Left ventricle myocardium inferior (tissue), 1 donor: ENCODE measurements at places on chromosomes 3 and 15. TPM values are rescaled to one million over a fixed set of nuclear protein-coding genes. Genes with fewer than 3 reads are reported as not detected.

The TRANK1 gene
- total RNA-seq: 6.6 TPM

The ATP1B3 gene
- total RNA-seq: 34.5 TPM

DNA sequence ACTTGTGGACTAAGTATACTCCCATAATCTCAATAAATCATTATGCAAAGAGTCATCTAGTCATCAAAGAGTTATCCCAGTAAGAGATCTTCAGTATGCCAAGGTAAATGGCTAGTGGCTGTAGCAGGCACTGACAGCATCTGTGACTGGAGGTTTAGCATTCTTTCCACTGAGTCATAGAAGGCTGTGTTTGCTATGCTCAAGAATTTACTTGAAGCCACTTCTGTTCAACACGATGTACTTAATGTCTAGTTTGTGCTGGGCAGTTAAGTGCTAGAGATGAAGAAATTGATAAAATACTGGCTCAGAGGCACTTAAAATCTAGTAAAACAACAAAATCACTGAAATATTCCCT lies 13.0 kb downstream of the ZBED2 start:
- DNase-seq: no peak

GRCh38 chr3:127858937-127859336 lies 36.6 kb upstream of the MGLL start:
- no peak for DNase-seq

DNA sequence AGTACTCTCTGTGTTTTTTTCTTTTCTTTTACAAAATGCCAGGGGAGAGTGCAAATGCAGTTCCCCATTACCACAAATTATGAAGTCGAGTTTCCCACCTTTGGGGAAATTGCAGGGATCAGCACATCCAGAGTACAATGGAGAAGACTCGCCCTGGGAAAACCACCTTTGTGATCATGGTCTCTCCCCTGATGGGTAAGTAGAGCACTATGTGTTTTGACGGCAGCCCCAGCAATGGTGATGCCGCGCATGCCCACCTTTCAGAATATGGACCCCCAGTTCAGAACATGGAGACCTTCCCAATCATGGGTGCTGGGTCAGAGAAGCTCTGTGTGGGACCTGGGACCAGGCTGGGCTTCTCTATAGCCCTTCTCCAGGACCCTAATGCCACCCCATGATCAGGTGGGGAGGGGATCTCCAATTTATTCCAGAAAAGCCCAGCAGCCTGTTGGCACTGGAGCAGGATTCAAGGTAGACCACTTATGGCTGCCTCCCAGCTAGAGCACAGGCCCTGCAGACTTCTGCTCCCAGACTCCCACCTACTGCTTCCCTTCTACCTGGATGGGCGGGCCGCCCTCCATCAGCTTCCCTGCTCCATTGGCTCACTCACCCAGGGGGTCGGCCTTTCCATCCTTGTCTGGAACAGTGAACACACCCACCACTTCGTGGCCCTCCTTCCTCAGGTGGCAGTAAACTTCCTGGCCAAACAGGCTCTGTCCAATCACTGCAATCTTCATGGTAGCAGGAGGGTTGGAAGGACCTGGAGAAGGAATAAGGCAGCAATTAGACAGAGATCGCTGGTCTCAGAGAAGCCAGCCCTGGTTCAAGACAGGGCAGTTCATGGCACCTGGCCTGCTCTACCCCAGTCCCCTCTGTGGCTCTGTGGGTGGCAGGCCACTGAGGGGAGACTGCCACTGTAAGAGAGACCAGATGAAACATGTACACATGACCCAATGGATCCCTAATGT lies 19.9 kb downstream of the ALDH1L1 start:
- no peak for DNase-seq
